Natural killer cell (primary cell): ENCODE measurements at places on chromosomes 4 and X.
A peak's percentile ranks its signal among the peaks of the same experiment; 100 is the strongest.

DNA sequence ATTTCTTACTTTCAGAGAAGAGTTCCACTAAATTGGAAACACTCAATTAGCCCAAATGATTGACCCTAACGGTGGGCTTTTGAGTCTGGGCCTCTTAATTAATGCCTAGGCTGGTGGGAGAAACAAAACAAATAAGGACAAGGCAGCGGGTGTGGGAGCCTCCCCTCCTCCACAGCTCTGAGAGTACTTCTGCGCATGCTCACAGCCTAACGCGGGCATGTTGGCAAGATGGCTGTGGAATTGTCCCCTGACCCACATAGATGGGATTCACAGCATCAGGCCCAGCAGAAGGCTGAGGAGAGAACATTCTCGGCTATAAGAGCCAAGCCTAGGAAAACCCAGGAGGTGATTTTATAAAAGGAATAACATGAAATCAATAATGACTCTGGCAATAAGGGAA, 230.1 kb downstream of the HS6ST2 start:
- DNase-seq, result no peak

DNA sequence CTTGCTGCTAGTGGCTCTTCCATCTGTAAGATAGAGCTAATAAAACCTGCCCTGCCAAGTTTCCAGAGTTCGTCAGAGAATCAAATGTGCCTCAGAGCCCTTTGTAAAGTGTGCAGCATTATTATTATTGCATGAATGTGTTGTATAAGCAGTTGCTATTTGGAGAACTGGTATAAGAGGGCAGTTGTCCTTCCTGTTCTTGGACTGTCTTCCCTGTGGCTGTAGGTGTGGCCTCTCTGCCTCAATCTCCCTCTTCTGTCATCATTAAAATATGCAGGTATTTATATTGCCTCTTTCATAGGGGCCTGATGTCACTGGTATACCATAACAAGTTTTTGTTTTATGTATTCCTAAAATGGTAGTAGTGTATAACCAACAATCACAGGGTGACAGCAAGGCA, 3.8 kb downstream of the MTM1 start:
- no peak for DNase-seq

DNA sequence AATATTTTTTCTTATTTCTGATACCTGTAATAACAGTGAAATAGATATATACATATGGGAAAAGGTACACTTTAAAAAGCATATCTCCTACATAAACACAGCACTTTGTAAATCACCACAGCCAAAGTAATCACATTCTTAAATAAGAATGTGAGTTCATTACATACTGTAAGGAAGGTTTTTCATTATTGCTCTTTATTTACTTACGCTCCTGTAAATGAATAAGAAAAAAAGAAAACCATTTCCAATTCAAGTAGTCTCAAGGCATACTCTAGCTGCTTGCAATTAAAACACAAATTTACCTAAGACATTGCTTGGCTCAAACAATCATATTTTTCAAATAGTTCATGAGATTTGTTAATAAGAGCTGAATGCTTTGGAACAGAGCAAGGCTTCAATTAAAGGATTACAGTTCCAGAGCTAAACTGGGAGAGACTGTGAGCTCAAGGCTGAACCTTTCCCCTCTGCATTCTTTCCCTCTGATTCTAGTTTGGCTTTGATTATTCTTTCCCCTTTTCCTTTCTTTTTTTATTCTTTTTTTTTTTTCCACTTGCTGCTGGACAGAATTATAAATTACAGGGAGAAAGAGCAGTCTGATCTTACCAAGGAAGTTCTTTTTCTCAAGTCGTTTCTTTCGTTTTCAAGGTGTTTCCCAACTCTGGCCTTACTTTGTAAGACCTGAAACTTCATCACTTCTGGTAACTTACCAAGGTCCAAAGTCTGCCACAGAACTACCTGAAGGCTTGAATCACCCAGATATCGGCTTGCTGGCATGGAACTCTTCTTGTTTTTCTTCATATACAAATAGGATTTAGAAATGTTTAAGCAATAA, 278.3 kb downstream of the INPP4B start:
- DNase-seq, result no peak

- DNase-seq, result peak; percentile 19
Observed at GRCh38 chrX:123731987-123732669, 724 bp downstream of the THOC2 start.

DNA sequence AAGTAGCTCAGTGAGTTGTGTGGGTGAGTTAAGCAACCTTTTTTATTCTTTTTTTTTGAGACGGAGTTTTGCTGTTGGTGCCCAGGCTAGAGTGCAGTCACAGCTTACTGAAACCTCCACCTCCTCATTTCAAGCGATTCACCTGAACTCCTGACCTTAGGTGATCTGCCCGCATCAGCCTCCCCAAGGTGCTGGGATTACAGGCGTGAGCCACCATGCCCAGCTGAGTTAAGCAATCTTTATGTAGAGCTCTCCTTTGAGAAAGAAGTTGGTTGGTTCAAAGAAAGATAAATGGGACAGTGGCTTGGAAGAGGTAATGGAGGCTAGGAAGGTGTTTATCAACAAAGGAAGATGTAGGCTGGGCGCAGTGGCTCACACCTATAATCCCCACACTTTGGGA, 3.2 kb downstream of the MSMO1 start:
- no peak for DNase-seq
